ENCODE measurements at places on chromosomes 4 and X.

GRCh38 chrX:108257556-108257955, 166.0 kb downstream of the ATG4A start:
- DNase-seq, result no peak

GRCh38 chrX:141164406-141164805, 12.5 kb downstream of the LDOC1 start:
- no peak for DNase-seq

GRCh38 chr4:26048378-26048882, 134.4 kb downstream of the SMIM20 start:
- DNase-seq, result no peak

- DNase-seq, result no peak
Observed at GRCh38 chrX:134174273-134174660, 62.7 kb upstream of the CCDC160 start.

GRCh38 chr4:612749-613125, 12.6 kb upstream of the PDE6B start:
- no peak for DNase-seq

DNA sequence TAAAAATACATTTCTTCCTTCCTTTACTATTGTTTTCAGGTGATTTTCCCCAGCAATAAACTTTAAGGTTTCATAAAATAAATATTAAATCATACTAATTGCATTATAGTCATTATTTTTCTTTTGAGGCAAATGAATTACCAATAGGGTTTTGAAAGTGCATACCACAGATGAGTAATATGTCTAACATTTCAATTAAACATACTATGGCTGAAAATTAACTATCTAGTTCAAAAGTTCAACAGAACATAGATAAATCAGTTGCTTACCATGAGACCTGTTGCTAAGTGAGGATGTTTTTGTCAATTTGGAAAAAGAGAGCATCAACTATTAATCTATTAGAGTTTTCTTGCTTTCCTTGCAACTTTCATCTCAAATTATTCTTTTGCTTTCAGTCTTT, 35.0 kb downstream of the NPY5R start:
- DNase-seq, result peak; percentile 32

- peak; percentile 24 for DNase-seq
Observed at GRCh38 chr4:88609387-88609786, 17.1 kb downstream of the HERC3 start.

GRCh38 chr4:16106956-16107355, 23.1 kb upstream of the PROM1 start:
- no peak for DNase-seq

- DNase-seq, result no peak
Observed at GRCh38 chrX:6386837-6387236, 148.1 kb downstream of the VCX3A start.

DNA sequence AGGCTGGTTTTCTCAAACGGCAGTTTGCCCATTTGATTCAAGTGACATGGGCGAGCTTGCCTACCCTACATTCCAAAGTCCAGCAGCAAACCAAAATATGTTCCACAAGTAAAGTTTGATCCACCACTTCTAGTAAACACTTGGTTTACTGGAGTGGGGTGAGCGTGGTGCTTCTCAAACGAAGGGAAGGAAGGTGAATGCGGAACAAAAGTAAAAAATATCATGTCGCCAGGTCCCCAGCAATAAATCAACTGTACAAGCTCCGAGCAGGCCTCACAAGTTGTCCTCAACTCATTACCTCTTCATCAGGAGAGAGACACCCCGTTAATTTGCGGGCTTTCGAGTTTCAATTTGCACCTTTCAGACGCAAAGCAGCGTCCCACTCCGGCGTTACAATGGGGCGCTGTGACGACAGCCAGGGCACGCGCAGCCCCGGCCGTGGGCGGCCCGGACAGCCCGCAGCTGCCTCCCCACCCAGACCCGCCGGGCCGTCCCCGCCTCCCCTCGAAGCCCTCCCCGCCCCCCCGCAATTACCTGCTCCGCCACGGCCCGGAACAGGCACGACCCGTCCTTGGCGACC, 1.0 kb downstream of the OTUD4 start:
- DNase-seq, result peak; percentile 75

- DNase-seq, result no peak
Observed at GRCh38 chr4:82585690-82586435, 24.1 kb upstream of the TMEM150C start.

DNA sequence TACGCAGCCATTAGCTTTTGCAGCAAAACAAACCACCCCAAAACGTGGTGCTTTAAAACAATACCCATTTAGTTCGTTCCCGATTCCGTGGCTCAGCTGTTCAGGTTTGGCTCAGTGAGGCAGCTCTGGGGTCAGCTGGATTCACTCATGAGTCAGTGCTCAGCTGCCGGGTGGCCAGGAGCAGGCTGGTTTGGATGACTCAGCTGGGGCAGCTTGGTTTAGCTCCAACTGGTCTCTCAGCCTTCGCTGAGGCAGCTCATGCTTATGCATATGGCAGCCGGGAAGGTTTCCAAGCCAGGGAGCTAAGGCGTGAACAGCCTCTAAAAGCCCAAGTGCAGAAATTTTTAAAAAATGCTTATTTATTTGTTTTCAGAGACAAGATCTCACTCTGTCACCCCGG, 13.3 kb upstream of the CD99 start:
- DNase-seq, result no peak

DNA sequence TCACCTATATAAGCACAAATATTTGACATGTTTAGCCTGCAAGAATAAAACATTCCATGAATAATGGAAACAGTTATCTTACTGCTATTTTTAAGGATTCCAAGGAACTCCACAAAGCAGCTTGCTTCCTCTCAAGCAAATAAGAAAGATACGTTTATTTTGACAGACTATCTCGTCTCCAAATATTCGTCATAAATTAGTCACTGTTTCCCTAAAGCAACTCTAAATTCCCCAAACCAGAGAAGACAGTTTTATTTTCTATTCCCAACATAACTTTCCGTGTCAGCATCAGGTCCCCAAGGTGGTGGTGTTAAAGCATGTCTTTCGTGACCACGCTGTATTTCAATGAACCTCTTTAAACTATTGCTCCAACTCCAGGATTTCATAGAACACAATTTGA, 24.3 kb upstream of the DKK2 start:
- DNase-seq, result no peak

- DNase-seq, result no peak
Observed at GRCh38 chrX:135340831-135341230, 31.6 kb downstream of the ETDC start.

DNA sequence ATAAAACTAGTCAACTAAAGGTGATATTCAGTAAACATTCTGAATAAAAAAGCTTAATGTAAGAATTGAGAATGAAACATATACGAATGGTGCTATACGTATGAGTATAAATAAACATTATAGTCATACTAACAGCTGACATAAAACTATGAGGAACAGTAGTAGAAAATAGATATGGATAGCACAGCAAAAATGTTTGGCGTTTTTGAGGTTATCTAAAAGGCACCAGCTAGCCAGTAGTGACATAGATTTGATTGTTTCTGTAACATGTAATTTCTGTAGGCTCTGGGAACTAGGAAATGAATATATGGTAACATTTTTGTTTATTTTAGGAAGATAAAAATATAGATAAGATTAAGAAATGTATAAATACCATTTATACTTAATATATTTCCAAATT, 69.3 kb downstream of the SNX25 start:
- no peak for DNase-seq

DNA sequence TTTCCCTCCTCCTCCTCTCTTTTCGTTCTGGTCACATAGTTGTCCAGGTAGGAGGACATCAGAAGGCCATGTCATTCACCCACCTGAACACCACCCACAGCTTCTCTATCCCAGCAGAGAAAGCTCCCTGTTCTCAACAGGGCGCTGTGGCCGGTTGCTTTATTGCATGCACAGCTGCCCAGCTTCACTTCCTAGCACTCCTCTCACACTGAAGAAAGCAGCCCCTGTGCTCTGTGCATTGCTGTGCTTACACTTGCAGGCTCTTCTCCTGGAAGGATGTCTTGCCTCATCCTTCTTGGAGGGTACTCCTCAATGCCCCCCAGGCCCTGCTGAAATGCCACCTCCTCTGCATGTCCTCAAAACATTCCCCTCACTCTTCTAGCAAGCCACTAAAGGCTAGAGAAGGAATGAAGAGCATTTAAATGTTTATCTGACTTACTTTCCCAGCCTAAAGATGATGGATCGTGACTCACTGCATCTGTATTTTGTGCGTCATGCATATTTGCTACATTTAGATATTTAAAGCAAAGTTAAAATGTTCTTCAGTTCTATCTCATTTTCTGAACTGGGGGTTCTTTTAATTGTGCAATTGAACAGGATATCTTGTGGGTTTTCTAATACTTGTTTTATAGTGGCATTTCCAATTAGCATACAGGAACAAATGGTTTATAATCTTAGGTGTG, 186.4 kb upstream of the PUDP start:
- no peak for DNase-seq

GRCh38 chr4:183205193-183205592, 106.1 kb downstream of the WWC2 start:
- DNase-seq, result no peak

- no peak for DNase-seq
Observed at GRCh38 chrX:85569096-85569495, 189.6 kb upstream of the POF1B start.

DNA sequence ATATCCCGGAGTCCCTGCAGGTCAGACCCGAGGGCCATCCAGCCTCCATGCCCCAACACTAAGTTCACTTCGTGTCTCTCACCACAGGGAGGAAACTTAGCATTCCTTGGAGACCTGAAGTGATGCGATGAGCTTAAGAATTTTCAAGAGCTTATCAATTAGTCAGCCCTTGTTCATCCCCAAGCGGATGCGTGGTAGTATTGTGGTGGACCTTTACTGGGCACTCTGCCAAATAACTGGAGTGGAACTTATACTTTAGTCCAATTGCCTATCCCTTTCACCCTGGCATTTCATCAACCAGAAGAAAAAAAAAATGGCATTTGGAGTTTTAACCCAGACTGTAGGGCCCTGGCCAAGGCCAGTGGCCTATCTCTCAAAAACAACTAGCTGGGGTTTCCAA, 137.1 kb downstream of the RELL1 start:
- DNase-seq, result no peak

DNA sequence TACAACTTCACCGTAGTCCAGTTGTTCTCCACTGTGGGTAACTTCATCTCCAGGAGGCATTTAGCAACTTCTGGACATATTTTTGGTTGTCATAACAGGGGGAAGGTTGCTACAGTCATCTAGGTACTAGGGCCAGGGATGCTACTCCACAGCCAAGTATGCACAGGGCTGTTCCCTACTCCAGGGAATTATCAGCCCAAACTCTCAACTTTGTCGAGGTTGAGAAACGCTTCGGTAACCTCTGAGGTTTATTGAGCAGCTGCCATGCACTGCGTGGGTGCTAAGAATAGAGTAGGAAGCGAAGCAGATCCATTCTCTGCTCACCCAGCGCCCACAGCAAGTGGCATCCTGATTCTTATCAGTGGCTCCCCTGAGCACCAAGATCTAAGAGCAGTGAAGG, 8.2 kb downstream of the FGFBP1 start:
- no peak for DNase-seq

DNA sequence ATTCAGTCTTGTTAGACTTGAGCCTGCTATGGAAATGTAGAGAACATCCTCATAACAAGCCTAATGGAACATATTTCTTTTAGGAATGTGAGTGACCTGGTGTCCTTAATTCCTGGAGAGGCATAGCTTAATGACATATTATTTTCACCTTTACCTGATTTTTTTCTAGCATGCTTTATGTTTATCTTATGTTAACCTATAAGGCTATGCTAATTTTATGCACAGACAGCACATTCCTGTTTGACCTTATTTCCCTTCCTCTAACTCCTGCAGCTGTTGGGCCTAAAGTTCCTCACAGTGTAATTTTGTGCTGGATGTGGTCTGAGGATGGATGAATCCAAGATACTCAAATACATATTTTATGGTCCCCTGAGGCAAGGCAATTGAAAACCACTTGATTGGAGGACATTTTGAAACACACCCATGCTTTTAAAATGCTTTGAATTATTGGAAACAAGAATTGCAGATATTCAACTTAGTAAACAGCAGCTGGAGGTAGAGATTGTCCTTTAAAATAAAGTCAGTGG, 111.5 kb downstream of the LARP7 start:
- DNase-seq, result no peak

- no peak for DNase-seq
Observed at GRCh38 chr4:121939690-121940089, 12.2 kb downstream of the TRPC3 start.

DNA sequence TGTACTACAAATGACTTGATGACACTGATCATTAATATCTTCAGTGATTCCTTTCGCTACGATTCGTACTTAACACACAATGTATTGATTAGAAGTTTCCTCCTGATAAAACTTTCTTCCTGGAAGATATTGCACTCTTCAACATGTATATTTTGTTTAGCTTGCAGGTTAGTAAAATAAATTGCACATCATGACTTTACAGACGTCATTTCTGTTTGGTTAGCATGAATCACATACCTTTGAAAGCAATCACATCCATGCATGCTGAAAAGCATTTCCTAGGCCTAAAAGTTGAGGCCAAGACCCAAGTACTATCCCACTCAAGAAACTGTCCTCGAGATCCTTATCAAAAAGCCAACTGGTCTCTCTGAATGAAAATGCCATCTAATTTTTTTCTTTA, 1841.0 kb upstream of the PCDH7 start:
- no peak for DNase-seq

GRCh38 chr4:31417040-31417439, 696.9 kb downstream of the PCDH7 start:
- no peak for DNase-seq

DNA sequence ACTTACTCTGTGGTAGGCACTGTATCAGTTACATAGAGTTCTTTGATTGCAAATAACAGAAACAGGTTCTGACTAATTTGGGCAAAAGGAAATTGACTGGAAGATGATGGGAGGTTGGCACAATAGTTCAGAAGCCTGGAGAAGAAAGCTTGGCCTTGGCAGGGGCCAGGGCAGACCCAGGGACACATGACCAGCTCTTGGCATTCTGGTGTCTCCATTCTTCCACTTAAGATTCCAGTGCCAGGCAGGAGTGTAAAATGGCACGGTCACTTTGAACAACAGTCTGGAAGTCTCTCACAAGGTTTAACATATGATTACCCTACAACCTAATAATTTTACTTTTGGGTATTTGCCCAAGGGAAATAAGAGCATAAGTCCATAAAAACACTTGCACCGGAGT, 175.9 kb downstream of the BCOR start:
- DNase-seq, result no peak

Data from HT-29 (cell line).